Left renal cortex interstitium (tissue), 4 donors: ENCODE measurements at places on chromosomes 16 and 17.

DNA sequence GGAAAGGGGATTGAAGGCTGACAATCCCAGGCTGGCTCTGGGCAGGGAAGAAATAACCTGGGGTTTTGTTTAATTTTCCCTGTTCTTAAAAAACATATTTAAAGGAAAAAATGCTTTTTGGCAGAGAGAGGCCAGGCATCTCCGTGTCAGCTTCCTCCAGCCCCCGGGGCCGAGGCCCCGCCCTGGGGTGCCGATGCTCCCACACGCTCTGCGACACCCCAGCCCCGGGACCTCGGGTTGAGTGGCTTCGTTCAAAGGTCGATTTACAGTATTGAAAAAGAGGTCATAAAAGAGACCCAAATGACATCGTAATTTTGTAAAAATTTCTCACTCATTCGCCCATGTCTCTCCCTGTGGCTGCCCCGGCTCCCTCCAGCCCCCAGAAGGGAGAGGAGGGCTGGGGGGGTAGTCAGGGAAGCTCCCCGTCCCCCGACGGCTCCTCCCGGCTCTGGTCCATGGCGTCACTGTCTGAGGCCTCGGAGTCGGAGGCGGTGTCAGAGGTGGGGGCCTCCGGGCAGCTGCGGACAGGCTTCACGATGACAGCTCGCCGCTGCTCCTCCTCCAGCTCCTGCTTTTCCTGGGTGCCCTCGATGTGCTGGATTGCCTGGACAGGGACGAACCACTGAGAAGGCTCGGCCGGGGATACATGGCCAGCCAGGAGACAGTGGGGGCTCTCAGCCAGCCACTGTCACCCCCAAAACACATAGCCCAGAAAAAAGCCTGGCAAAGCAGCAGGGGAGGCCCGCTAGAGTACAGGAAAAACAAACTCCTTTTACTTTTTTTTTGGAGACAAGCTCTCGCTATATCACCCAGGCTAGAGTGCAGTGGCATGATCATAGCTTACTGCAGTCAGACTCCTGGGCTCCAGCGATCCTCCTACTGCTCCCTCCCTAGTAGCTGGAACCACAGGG, 14.9 kb downstream of the TFAP4 start:
- no peak for DNase-seq

- no peak for DNase-seq
Measured at GRCh38 chr17:41678907-41679739, 9.6 kb upstream of the EIF1 start.

GRCh38 chr17:72362376-72363088, 241.7 kb downstream of the SOX9 start:
- no peak for DNase-seq

GRCh38 chr17:28497931-28498330, 8.2 kb upstream of the FOXN1 start:
- DNase-seq, result no peak

DNA sequence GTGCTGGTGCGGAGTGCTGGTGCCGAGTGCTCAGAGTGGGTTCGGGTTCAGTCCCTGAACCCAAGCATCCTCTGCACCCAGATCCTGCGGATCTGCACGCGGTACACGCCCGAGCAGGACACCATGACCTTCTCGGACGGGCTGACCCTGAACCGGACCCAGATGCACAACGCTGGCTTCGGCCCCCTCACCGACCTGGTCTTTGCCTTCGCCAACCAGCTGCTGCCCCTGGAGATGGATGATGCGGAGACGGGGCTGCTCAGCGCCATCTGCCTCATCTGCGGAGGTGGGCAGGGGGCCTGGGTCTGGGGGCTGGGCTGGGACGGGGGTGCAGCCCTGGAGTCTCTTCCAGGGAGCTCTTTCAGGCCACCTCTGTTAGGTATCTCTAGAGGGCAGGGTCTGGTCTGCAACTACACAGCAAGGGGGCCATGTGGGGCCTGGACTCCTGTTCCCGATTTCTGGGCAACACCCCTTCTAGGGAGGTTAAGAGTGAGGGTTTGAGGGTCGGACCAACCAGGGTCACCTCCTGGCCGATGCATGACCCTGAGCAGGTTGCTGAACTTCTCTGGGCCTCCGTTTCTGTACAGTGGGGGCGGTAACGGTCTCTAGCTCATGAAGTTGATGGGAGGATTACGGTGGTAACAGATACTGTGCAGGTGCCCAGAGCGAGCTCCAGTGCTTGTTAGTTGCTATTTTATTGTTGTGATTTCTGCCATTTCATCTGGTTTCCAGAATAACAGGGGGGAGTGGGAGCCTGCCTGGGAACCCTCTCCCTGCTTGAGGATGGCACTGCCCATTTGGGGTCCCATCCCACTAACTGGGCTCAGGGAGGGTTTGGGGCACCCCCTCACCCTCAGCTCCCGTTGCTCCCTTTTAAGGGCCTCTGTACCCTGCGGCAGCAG, 10.1 kb downstream of the GJD3 start:
- no peak for DNase-seq

GRCh38 chr17:19285213-19285900, 48.2 kb downstream of the EPN2 start:
- DNase-seq, result no peak

DNA sequence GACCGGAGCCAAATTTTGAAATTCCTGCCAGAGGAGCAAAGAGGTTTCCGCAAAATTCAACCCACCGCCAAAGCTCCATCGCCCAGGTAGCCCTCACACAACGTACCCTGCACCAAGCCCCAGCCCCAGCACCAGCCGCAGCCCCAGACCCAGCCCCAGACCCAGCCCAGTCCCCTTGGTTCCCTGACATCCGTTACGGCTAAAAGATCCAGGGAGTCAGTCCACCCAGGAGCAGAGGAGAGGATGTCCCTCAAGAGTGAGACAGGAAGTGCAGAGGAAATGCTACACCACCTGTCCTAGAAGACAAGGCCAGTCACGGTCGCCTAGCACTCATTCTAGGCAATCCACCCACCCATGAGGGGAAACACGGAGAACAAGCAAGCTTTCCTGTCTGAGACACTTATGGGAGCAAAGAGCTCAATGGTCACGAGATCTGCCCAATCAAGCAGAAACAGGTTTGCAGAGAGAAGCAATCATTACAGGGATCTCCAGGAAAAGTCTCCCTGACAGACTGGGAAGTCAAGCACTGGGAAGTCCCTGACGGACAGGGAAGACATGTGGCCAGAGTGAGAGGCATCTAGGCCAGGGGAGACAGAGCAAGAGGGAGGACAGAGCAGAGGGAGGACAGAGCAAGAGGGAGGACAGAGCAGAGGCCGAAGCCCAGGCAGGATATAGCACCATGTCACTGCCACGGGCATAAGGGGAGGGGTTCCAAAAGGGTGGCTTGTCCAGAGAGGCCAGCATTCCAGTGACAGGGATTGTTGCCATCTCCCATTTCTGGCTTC, 15.0 kb upstream of the KCNJ18 start:
- DNase-seq, result no peak

DNA sequence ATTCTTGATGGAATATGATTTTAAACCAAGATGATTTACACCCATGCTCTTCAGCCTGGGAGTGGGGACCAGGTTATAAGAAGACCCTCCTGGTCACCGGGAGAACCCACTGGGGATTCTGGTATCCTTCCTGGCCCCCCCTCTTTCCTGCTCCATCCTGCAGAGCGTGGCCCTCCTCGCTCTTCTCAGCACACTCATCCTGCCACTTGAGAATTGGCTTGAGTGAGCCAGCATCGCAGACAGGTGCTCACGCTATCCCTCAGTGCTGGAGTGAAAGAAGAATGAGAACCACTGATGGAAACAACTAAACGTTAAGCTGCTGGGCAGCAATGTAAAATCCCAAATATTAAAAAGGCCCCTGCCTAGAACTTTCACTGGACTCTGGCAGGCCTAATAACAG, 98.0 kb downstream of the CYTH1 start:
- no peak for DNase-seq

DNA sequence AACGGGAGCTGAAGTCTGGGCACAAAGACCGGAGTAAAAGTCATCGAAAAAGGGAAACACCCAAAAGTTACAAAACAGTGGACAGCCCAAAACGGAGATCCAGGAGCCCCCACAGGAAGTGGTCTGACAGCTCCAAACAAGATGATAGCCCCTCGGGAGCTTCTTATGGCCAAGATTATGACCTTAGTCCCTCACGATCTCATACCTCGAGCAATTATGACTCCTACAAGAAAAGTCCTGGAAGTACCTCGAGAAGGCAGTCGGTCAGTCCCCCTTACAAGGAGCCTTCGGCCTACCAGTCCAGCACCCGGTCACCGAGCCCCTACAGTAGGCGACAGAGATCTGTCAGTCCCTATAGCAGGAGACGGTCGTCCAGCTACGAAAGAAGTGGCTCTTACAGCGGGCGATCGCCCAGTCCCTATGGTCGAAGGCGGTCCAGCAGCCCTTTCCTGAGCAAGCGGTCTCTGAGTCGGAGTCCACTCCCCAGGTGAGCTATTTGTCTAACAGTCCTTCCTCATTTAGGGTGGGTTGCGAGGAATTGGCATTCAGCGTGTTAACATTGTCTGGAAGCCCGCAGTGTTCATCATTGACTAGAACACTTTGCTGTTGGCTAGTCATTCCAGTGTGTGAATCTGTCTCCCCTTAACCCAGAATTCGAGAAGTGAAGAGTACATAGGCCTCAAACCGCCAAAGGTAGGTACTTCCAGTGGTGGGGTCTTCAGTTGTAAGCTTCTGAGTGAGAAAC, 1.5 kb downstream of the CDK12 start:
- no peak for DNase-seq

DNA sequence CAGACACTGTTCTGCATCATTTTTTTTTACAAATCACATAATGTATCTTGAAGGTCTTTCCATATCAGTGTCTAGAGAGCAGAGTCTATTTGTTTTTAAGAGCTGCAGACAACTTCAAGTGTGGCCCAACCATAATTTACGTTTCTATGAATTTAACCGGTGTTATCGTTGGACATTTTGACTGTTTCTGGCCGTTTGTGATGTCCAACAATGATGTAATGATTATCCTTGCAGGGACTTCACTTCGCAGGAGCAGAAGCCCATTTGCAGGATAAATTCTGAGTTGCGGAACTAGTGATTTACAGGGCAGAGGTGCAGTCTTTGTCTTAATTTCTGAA, 26.9 kb upstream of the HLF start:
- no peak for DNase-seq

DNA sequence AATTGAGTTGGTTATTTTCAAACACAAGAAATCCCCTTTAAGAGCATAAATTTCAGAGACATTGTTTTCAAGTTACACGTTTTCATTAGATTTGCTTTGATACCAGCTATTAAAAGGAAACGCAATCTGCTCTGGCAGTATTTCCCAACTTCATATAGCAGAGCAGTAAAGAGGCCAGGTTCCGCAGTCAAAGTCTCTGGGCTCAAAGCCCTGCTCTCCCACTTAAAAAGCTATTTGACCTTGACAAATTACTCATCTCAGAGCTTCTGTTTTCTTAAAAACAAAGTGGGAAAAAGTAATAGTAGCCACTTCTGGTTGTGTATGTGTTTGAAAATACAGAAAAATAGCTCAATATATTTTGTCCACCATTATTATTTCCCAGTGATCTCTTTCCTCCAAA, 89.7 kb upstream of the CDYL2 start:
- no peak for DNase-seq
